ENCODE measurements at places on chromosomes 2 and 18.

DNA sequence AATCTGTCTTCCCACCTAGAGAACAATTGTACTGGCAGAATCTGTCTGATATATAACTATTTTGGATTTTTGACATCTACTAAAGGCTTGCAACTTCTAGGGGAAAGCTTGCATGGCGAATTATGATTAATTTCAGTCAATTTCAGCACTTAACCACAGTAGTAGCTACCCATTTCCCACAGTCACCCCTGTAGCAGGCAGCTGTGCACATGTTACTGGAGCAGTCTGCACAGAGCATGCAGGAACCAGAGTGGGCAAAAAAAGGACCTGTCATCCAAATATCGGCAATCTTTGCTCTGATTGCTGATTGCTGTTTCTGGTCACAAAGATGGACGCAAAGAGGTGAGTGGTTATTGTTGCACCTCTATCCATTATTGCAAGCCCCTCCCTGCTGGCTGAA, 473.3 kb downstream of the SPAG16 start:
- no peak for DNase-seq

DNA sequence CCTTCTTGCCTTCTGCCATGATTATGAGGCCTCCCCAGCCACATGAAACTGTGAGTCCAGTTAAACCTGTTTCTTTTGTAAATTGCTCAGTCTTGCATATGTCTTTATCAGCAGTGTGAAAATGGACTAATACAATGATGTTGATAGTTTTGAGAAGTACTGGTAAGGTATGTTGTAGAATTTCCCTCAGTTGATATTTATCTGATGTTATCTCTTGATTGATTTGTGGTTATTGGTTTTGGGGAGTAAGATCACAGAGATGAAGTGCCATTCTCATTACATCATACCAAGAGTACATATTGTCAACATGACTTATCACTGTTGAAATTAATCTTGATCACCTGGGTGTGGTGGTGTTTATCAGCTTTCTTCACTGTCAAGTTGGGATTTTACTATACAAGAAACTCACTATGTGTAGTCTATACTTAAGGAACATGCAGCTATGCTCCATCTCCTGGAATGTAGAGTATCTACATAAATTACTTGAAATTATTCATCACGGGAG, 5.1 kb upstream of the SPAG16 start:
- DNase-seq: no peak

DNA sequence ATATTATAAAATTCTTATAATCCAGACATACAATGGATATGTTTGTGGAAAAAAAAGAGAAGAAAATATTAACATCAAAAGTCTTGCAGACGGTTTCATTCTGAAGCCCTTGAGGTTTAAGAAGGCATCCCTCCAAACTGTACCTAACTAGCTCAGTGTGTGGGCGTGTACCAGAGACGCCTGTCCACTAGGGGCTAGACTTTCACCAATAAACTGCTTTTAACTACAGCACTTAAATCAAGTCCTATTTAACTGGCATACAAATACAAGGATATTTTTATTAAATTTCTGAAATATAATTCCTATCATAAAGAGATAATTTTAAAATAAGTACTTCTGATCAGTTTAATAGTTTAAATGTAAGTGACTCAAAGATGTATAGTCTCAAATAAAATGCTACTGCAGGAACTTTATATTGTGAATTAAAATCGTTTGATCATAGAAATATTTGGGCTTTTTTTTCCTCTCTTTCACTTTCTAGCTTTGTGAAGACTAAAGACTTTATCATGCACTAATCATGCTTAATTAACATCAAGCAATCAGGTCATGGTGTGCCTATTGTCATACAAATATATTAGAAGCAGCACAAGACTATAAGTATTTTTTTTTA, 437.7 kb downstream of the SATB2 start:
- peak; percentile 52 for DNase-seq

GRCh38 chr18:67553437-67553836, 36.9 kb upstream of the DSEL start:
- DNase-seq: no peak

DNA sequence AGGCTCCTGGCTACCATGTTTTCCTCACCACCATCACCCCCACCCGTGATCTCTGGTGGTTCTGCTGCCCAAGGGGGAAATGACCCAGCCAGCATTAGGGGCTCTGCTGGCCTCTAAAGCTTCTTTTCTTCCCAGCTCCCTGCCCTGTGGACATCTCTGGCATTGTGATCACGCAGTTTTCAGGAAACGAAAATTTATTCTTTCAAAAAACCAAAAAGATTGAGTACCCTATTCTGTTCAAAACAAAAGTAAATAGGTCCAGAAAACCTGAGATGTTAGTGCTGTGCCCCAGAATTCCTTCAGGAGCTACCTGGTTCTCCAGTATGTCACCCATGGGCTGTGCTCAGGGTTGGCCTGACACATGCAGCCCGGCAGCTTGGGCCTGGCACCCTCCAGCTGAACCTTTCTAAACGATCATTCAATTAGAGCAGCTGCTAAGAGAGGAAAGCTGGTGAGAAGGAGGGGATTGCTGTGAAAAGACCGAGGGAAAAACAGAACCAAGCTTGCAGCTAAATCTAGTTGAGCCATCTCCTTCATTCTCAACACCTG, 157.5 kb downstream of the MGAT5 start:
- no peak for DNase-seq

GRCh38 chr2:161046876-161047275, 113.4 kb upstream of the TANK start:
- no peak for DNase-seq

- DNase-seq: no peak
Measured at GRCh38 chr2:7773362-7774360, 856.4 kb downstream of the RNF144A start.

Data from D341Med (cell line).